Chondrocyte (in vitro differentiated cells): ENCODE measurements at places on chromosomes 11 and 22. TPM values are rescaled to one million over a fixed set of nuclear protein-coding genes. Genes with fewer than 3 reads are reported as not detected.

The CD248 gene
- total RNA-seq = 44.5 to 113 TPM (median 109 TPM) in 3 replicates

The MCHR1 gene
- 0.17 to 0.38 TPM in 2 of 3 replicates, not detected in the other for total RNA-seq

The PRAME gene
- total RNA-seq = not detected in 3 replicates

The ROBO4 gene
- not detected in 3 replicates for total RNA-seq

The SCN2B gene
- 0.12 to 0.24 TPM (median 0.13 TPM) in 3 replicates for total RNA-seq

The RTN4R gene
- total RNA-seq = 0.75 to 5.5 TPM (median 5.5 TPM) in 3 replicates

The MN1 gene
- 119 to 156 TPM (median 121 TPM) in 3 replicates for total RNA-seq

DNA sequence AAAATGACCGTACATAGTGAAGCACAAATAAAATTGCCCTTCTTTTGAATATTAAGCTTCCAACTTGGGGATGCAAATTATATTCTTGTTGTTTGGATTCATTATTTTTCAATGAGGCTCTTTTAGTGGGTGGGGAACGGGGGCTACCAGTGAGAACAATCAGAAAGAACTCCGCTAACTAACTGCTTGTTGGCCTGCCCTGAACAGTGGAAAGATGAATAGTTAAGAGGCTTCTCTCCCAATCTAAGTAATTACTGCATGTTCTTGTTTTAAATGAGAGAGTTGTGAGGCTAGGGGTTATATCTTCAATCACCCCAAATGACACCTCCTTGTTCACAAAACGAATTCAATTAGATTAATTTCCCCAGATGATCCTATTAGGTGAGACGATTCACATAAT is 322.0 kb downstream of the FAT3 start:
- DNase-seq = no peak

- DNase-seq = no peak
These were observed 581.1 kb upstream of the ARHGAP42 start for GRCh38 chr11:100105982-100106358.
